ENCODE measurements at places on chromosomes 13 and 19.
A peak's percentile ranks its signal among the peaks of the same experiment; 100 is the strongest.

GRCh38 chr13:99614465-99614885 is 113.2 kb downstream of the TM9SF2 start:
- no peak for DNase-seq

DNA sequence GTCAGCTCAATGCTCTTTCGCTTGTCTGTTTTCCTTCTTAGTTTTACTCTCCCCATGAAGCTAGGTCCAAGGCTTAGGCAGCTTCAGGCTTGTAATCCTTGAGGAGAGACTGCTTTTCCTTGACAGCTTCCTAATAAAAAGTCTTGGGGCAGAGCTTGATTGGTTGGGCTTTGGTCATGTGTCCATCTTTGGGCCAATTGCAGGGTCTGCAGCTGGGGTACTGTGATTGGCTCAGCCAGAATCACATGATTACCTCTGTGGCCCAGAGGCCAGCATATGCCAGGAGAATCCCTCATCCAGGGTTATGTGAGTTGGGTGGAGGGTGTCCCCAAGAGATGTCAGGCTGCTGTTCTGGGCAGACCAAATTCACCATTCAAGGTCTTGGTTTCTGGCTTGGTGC is 8.1 kb downstream of the KLK1 start:
- DNase-seq: no peak

DNA sequence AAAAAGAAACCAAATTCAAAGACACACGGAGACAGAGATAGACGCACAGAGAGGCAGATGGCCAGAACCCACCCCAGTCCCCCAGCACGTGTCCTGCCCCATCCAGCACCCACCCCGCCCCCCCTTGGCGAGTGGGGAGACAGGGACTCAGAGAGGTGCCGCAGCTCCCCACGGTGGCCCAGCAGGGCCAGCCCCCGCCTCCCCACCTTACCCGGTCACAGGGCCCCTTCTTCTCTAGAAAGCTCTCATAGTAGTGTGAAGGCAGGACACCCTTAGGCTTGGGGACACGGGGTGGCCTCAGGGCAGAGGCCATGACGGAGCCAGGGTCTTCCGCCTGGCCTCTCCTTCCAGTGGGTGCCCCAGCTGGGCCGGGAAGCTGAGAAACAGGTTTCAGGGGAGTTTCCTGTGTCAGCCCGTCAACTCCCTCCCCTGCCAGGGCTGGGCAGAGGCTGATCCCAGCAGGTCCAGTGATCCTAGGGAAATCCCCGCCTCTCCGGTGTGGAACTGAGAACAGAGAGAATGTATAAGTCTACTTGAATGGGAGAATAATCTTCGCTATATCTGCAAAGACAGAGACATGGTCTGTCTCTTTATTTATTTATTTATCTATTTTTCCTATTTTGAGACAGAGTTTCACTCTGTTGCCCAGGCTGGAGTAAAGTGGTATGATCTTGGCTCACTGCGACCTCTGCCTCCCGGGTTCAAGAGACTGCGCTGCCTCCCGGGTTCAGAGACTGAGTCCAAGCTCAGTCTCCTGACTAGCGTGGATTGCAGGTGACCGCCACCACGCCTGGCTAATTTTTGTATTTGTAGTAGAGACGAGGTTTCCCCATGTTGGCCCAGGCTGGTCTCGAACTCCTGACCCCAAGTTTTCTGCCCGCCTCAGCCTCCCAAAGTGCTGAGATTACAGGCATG is at the start of gene STAP2:
Gene STAP2 (minus strand): TSS at position 387 of the 915 bp plus-strand sequence. CDS start 74 bp downstream, at position 313.
- DNase-seq: peak; percentile 77

- peak; percentile 52 for DNase-seq
Observed at GRCh38 chr19:2578391-2578890, 102.5 kb downstream of the GADD45B start.

DNA sequence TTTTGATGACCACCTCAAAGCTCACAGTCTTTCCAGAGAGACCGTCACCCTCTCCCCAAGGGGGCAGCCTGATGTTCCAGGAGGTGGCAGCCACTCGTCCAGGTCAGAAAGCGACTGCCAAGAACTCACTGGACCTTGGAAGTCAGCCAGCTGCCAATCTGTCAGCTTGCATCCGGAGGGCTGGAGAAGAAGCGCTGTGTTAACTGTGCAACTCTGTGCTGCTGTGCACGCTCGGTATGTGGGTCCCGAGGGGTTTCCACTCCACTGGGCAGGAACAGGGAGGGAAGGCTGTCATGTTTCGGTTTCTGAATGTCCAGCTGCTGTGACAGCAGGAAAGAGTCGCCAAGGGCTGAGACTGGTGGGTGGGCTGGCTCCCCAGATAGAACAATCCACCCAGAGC is 89.2 kb downstream of the CACNA1A start:
- DNase-seq: peak; percentile 23

DNA sequence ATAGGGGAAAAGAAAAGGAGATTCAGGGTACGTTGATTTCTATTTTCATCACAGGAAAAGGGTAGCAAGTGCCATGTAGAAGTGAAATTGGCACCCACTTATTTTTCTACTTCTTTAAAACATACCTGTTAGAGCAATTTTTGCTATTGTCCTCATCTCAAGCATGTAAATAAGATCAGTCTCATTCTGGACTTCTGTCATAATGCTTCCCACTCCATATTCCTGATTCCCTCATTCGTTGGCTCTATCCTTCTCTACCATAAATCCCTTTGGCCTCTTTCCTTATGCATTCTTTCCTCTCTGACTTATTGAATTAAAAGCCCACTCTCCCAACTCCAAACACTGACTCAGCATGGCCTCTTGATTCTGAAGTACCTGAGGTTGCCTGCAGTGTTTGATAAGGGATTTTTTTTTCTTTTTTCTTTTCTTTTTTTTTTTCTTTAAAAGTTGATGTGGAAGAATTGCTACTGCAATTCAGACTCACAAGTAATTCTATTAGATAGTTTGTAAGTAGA is 465.7 kb downstream of the SLITRK6 start:
- no peak for DNase-seq

DNA sequence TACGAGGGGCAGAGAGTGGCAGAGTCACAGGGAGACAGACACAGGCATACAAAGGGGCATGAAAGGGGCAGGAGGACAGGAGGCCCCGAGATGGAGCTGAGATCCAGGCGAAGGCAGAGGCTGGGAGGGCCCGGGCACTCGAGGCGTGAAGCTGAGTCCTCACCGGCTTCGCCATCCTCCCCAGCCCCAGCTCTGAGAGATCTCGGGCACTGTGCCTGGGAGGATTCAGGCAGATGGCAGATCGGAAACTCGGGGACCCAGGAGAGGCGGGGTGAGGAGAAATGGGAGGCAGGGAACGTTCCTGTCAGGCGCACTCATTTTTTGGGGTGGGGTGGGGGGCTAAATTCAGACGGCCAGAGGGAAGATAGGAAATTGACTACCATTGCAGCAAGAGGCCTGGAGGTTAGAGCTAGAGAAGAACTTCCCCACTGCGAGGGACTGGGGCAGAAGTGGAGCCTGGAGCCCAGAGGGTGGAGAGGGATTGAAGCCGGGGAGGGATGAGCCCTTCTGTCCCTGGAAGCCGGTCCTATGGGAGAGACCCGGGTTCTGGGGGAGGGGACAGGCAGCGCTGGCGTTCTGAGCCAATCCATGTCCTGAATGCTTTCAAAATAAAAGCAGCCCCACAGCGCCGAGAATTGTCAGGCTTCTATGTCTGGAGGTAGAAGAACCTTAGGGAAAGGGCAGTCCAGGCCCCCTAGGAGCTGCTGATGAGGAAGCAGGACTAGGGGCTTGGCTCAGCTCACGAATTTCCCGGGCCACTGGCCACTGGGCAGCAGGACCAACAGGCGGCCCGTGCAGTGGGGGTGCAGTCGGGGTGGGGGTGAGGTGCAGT is 12.6 kb downstream of the LRRC4B start:
- DNase-seq: no peak

- no peak for DNase-seq
Observed at GRCh38 chr19:4712771-4713170, 10.9 kb downstream of the DPP9 start.

DNA sequence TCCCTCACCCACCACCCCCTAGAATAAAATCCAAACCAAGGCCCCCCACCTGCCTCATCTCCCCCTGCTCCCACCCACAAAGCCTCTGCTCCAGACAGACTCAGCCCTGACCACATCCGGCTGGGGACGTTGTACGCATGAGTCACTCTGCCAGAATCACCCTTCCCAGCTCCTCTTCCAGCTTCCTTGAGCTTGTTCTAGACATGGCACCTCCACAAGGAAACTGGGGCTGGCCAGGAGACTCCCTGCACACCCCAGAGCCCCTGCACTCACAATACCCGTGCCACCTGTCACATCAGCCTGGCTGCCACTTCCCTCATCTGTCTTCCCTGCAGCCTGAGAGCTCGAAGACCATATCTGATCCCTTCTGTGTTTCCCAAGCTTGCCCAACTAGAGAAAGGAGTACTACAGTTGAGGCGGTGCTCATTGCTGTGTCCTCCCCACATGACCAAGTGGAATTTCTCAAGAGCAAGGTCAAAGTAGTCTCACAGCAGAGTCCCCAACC is 9.7 kb downstream of the DEDD2 start:
- peak; percentile 69 for DNase-seq

DNA sequence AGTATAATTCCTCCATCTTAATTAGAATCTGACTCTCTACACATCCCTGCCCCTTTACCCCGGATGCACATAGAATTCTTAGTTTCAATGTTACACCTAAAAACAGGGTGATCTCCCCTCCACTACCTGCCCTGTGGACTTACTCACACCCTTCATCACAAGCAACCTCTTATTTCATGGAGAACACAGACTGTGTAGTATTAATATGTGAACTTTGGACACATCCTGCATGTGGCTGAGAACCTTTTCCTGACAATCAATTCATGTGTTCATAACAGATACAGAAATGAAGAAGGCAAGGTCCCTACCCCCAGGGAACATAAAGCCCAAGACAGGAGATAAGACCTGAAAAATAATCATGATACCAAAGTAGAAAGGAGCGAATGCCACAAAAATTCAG is 11.8 kb downstream of the CEACAM6 start:
- no peak for DNase-seq

DNA sequence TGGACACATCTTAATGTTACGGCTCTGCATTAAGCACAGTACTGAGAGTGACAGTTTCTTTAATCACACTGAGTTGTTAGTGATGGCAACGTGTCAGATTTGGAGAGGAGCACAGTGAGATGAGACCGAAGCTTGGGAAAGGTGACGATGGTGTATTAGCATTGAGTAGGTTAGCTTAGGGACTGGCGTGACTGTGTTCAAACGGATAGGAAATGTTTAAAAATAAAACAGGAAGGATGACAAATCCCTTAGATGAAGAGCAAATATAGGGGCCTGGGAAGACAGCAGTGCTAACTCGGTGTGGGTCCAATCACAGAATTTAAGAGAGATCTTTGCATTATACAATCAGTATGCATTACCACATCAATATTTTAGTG is 384.3 kb downstream of the HS6ST3 start:
- no peak for DNase-seq

DNA sequence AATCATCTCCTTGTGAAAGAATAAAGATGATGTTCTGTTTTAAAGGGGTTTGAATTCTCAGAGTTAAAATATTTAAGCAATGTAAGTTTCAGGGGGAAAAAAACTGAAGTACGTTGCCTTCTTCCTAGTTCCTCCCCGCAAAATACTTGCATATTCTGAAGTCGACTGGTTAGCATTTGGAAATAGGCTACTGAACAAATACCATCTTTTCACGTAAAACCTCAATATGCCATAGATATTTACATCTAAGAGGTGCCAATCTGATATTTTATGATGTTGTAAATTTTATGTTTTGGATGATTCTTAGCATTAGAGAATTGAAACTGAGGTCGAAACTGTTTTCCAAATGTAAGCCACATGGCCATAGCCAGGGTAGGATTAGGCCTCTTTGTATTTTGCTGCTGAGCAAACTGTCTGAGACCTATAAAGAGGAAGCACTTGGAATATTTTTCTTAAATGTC is 138.3 kb downstream of the FLT1 start:
- DNase-seq: no peak

GRCh38 chr13:93388701-93389100 is 162.1 kb downstream of the GPC6 start:
- DNase-seq: peak; percentile 72

GRCh38 chr19:34767951-34768350 is 5.1 kb downstream of the ZNF599 start:
- DNase-seq: no peak

DNA sequence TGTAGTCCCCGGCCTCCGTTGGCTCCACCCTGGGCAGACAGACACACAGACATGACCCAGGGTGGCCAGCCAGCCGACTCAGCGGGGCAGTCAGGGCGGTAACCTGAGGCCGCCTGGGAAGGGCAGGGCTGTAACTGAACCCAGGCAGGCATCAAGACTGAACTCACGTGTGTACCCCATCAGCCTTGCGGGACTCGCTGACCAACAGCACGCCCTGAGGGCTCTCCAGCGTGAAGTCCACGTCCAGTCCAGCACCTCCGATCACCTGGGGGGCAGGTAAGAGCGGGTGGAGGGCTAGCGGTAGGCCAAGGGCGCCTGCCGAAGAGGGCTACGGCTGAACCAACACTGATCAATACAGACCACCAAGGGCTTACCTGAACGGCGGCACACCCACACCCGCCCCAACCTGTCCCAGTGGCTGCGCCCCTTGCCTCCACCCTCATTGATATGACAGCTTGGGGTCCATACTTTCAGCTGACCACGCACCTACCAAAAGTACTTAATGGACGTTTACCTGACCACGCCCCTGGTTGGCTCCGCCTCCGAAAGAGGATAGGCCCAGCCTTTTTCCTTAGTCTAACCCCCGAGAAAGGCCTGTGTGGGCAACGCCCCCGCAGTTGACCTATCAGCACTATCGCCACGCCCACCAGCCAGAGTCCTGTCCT is 791 bp downstream of the TMED1 start:
- peak; percentile 29 for DNase-seq

- DNase-seq: no peak
Observed at GRCh38 chr19:3682741-3683404, 17.4 kb downstream of the PIP5K1C start.

- peak; percentile 18 for DNase-seq
Observed at GRCh38 chr19:48419158-48419920, 25.9 kb downstream of the GRIN2D start.

DNA sequence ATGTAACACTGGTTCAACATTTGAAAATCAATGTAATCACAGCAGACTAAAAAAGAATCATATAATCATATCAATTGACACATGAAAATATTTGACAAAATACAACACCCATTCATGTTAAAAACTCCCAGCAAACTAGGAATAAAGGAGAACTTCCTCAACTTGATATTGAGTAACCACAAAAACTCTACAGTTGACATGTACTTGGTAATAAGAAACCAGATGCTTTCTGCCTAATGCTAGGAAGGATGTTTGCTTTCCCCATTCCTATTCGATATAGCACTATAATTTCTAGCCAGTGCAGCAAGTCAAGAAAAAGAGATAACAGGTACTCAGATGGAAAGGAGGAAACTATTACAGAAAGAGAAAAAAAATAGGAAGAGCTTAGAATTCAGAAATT is 26.9 kb downstream of the UFM1 start:
- no peak for DNase-seq

- no peak for DNase-seq
Observed at GRCh38 chr13:24493356-24493755, 19.2 kb downstream of the PARP4 start.

GRCh38 chr13:44292545-44292944 is 81.1 kb upstream of the SERP2 start:
- no peak for DNase-seq

GRCh38 chr13:113297370-113298042 is 467 bp downstream of the LAMP1 start:
- DNase-seq: no peak
